ENCODE measurements at places on chromosomes 7 and 10.

DNA sequence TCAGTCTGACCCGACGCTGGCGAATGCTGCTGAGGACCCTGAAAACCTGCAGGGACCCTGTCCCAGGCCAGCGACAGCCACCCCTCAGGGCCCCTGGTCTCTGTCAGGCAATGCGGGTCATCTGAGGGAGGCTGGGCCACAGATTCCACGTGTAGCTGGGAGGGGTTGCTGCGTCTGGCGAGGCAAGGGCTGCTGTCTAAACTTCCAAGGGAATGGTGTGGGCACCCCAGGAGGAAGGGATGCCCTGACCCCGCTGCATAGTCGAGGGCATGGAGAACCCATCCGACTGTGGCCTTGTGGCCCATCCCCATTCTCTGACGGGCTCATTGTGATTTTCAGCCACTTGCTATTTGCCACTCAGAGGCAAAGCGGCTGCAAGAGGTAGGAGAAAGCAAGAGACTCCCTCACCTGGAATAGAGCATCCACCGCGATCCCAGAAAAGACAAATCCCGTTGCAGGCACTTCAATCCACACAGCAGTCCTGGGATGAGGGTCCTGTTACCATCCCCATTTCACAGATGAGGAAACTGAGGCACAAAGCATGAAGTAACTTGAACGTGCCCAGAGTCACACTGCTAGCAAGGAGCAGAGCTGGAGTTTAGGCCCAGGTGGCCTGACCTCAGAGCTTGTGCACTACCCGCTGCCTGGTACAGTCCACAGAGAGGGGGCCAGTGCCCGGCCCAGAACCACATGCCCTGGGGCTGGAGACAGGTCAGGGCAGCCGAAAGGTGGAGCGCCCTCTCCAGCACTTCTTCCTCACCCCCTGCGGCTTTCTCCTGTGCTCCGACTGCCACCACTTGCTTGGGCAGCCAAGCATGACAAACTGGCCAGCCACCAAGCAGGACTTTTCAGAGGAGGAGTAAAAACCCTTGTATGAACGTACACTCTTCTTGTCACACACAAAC lies 163.8 kb upstream of the KLF14 start:
- DNase-seq, result no peak

GRCh38 chr7:156156734-156157408 lies 344.6 kb upstream of the SHH start:
- DNase-seq, result no peak

DNA sequence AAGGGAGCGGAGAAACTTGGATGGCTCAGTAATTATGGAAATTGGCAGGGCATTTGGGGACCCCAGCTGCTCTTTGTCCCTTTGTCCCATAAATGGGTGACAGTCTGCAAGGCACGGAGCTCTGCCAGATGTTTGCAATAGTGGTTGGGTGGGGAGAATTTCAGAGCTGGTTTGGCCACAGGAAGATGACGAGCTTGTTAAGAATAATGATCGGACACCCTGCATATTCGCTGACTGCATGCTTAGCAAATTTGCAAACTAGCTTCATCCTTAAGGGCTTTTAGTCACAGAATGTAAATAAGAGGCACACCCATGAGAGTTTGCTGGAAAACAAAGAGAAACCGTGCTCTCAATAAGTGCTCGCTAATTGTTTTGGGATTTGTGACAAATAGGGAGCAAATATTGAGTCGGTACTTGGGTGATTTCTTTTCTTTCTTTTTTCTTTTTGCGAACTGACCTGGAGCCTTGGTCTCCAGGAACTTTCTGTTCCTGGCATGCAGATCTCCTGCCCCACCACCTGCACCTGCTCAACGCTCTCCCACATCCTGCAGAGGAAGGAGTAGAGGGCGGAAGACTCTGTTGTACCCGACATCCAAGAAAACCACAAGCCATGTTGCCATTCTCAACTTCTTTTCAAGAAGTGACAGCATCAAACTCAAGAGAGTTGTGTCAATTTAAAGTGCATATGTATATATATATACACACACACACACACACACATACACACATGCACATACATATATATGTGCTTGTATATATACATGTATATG lies 238.9 kb downstream of the CAMK1D start:
- DNase-seq, result peak; percentile 16

DNA sequence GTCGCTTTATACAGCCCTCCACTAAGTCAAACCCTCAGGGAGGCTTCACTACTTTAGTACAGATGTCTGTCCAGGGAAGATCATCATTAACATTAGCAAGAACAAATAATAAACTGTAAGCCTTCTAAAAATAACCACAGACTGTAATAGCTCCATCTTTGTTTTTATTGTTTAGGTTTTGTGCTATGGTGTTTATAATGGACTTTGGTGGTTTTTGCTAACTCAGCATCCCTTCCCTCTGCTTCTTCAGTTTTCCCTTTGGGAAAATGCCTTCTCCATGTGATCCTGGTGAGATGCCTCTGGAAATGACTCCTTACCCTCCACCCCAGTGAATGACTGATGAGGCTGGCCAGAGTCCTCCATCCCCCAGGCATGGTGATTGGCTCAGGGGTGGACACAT lies 131.3 kb downstream of the ICA1 start:
- no peak for DNase-seq

DNA sequence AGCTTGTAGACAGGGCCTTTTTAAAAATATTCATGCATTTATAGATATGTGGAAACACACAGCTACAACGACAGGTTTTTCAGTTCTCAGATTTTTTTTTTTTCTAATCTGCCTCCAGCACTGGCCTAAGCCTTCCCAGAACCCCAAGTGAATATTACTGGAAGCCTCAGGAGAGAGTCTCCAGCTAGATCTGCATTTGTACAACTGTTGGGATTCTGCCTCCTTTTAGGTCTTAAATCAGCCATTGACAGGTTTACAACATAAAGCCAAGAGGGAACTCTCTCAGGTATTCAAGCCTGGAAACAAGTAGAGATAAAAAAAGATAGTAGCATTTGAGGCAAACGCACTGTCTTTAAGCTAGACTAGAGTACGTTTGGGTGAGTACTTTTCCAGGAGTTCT lies 275.8 kb downstream of the ANKRD30A start:
- DNase-seq, result no peak

DNA sequence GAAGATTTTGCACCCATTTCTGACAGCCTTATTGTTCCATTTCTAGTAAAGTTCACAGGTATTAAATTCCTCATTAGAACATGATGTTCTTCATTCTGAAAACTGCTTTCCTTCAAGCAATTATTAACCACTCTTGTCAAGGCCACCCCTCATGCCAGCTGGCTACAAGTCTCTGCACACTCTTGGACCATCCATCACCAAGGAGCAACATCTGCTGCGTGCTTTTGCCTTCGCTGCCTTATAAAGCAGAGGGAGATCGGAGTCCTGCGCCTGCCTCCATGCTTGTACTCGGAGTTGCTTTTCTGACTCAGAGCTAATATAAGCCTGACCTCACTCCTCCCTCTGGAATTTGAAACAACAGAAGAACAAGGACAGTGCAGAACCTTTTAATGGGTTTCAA lies 529.9 kb upstream of the DPP6 start:
- DNase-seq, result no peak

GRCh38 chr10:6928586-6928985 lies 348.5 kb upstream of the PRKCQ start:
- DNase-seq, result no peak

DNA sequence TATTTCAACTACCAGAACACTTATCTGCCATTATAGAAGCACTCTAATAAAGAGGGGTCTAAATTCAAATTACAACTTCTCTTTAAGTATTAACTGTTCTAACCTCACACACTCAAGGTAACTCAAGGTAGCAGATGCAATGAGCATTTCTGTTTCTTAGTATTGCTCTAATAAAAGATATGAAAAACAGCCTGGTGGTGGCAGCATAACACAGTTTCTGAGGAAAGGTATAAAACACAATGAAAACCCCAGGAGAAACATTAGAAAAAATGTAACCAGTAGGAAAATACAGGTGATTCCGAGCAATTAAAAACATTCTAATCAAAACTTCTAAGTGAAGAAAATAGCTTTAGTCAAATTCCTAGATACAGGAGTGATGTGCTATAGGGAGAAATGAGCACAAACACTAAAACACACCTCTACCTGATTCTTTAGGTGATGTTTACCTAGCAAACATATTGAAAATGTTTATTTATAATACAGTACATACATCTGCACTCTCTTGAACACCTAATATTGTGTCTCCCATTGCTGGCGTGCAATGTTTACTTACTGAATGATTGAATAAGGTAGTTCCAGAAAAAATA lies 3.5 kb downstream of the MKRN1 start:
- DNase-seq, result peak; percentile 40

GRCh38 chr10:83917537-83918506 lies 221.5 kb upstream of the GHITM start:
- DNase-seq, result peak; percentile 6

- DNase-seq, result no peak
Measured at GRCh38 chr7:17940951-17941431, 697 bp upstream of the SNX13 start.

DNA sequence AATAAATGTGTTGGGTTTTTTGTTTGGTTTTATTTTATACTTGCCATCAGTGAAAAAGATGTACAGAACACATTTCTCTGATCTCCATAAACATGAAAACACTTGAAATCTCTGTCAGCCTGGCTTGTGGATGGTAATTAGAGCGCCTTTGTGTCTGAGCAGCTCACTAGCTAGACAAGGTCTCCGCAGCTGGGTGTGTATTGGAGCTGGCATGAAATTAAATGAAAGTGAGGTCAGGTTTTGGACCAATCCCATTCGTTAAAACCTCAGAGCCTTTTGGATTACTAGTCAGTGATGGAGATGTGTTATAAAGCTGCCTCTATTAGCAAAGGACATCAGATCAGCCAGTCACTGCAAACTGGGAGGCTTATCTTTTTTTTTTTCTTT lies 2.7 kb downstream of the FRAT1 start:
- DNase-seq, result no peak

- DNase-seq, result no peak
Measured at GRCh38 chr7:77349141-77349540, 67.0 kb downstream of the GSAP start.

GRCh38 chr7:42143711-42144600 lies 93.1 kb downstream of the GLI3 start:
- DNase-seq, result no peak

- peak; percentile 97 for DNase-seq
Measured at GRCh38 chr7:7968544-7969305, at the start of gene GLCCI1. Gene GLCCI1, plus strand, starts transcription at chr7:7968796. Its CDS starts 555 bp downstream, at chr7:7969351.

GRCh38 chr10:1412531-1413189 lies 324.7 kb downstream of the ADARB2 start:
- DNase-seq, result no peak

DNA sequence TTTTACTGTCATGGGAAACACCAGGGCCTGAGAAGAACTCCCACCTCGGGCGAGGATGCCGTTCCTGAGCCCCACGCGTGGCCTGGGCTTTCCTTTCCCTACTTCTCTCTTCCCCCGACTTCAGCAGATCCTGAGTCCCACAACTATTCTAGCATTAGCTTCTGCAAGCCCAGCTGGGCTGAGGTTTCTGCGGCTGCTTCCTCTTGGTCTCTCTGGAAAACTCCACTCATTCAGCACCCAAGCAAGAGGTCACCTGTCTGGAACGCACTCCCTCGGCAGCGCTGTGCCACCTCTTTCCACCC lies 761 bp upstream of the DOCK1 start:
- no peak for DNase-seq

- no peak for DNase-seq
Measured at GRCh38 chr7:134153493-134154136, 26.5 kb downstream of the LRGUK start.

- no peak for DNase-seq
Measured at GRCh38 chr10:47296156-47296894, 3.7 kb upstream of the GDF10 start.

DNA sequence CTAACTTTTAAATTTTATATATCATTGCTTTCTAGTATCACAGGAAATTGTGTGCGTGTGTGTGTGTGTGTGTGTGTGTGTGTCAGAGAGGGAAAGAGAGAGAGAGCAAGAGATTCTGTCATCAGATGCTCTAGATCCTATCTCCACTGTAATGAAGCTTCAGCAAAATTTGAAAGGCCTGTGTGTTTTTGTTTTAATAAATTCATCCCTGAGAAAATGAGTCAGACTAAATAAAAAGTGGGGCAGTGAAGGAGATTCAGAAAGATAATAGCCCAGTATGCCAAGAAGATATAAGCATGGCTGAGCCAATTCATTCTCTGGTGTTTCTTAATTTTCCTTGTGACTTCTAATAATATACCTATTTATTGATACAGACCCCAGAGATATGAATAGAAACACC lies 184.2 kb upstream of the TMEM196 start:
- DNase-seq, result no peak

DNA sequence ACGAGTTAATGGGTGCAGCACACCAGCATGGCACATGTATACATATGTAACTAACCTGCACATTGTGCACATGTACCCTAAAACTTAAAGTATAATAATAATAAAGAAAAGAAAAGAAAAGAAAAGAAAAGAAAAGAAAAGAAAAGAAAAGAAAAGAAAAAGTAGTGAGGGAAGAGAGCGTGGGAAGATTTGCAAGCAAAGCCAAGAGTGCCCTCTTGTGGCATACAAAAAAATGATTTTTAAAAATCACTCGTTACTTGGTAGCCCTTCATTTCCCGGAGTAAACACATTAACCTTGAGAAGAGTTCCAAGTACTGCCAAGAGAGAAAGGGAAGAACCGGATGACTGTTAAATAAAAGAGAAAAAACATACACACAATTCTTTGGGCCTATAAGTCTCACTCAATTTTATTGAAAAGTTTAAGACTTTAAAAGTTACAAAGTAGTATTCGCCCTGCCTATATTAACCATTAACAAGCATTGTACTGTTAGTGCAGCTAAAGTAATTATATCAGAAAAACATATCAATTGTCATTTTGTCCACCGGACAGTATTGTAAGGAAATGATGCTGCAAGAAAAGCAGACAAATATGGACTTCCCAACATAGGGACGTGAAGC lies 6.2 kb upstream of the CH25H start:
- DNase-seq, result peak; percentile 10

DNA sequence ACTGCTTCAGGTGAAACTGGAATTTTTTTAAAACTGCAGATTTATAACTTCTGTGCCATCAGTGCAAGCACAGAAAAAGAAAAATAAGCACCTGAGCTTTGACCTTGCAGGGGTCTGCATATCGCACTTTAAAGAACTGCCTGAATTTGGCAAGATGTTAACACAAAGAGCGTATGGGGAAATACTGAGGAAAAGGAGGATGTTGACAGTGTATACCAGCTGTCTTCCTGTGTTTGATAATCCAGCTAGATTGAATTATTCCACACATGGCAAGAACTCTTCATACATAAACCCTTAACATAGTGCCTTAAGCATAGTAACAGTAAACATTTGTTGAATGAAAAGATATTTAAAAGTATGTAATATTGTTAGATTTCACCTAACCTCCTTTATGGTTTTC lies 30.0 kb downstream of the SMC3 start:
- no peak for DNase-seq

DNA sequence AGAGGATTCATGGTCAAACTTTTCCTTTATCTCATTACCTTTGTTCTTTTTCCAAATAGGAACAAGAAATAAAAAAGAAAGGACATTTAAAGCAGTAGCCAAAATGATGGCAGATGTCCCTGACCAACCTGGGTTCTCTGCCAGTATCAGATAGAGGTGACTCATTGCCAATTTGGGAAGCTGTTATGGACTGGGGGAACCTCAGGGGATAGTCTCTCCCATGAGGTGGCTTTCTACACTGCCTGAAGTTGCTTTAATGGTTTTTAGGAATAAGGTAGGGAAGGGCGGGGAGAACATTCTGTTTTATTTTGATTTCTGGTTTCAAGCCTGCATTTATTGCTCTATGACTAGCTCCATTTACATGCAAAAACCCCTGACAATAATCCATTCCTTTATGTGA lies 457.9 kb upstream of the TPK1 start:
- no peak for DNase-seq
